NCI-H1048 (cell line): ENCODE measurements at places on chromosomes 1 and 21.

DNA sequence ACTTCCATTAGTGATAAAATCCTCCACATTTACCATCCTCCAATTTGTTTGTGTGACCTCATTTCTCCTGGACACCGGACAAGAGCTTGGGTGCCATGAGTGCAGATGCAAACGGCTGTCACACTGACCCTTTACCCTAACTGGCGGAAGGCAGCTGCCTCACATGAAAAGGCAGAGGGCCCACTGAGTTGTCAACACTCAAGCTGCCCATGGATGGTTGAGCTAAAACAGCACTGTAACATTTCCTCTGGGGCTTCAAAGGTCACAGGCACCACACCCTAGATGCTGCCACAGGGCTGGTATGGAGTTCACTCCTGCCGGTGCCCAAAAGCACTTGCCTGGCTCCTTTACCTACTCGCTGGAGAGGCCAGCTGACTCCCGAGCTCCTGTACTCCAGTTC, 653.4 kb downstream of the KCNT2 start:
- no peak for DNase-seq

DNA sequence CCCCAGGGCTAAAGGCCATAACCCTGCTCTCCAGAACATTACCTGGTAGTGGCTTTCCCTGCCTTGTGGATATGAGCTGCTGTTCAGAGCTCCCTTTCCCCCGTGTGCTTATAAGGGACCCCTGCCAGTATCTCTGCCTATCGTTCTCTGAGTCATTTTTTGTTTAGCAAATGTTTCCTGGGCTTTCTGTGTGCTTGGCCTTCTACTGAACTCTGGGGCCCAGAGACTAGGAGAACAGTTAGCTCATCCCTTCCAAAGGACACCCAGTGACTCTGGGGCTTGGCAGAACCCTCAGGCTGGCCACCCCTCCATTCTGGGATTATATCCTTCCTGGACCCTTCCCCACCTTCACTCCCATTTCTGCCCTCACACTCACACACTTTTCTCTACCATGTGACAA, 80.8 kb upstream of the POU3F1 start:
- DNase-seq, result no peak

DNA sequence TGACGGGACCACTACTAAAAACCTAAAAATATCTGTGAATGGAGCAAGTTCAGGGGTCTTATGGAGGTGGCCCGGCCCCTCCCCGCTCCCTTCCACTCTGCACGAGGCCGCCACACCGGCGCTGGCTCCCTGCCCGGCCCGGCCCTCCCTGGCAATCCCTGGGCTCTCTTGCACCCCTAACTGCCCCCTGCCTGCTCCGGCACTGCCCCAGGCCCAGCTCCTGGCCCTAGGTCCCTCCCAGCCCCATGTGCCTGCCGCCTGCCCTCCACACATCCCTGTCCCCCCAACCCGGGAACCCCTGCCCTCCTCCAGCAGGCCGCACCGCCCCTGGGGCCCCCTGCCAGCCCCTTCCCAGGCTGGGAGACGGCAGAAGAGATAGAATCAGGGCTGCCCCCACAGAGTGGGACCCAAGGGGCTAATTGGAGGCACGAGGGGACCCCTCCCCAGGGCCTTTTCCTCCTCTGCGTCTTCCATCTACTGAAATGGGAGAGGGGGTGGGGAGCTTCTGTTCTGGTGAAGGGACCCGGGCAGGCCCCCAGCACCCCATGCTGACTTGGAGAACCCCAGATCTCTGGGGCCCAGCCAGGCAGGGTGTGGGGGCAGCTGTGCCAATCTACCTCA, 9.3 kb upstream of the CTRC start:
- no peak for DNase-seq

- no peak for DNase-seq
Measured at GRCh38 chr1:202857136-202857610, 31.8 kb downstream of the RABIF start.

GRCh38 chr1:93522721-93523120, 74.8 kb downstream of the FNBP1L start:
- DNase-seq, result no peak

DNA sequence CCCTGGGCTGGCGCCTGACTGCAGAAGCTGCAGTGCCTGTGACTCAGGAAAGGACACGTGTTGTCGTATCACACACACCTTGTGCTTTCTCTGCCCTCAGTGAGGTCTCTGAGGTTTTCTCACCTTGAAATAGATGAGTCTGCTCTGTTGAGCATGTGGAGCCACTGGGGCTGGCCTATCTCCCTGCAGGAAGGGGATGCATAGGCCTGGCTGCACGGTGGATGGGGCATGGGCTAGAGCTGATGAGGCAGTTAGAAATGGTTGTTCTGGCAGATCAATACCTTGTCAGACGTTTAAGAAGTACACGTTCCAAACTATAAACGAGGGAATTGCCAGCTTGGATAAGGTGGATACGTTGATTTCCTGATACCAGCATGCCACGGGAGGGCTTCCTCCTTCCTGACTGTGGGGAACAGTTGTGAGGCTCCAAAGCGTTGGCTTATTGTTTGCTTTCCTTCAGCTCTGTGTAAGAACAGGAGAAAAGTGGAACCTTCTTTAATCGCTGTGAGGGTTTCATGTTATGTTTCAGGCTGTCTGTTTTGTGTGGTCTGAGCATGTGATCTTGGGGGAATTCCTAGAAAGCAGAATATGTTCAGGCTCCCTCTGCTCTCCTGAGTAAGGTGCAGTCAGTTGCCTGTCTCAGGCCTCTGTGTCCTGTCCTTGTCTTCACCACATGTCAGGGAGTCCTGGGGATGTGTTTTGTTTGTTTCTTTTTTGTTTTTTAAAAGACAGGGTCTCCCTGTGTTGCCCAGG, 44.8 kb downstream of the PCNT start:
- DNase-seq, result no peak
